Kidney epithelial cell (primary cell): ENCODE measurements at places on chromosomes 4 and X. TPM values are rescaled to one million over a fixed set of nuclear protein-coding genes. Genes with fewer than 3 reads are reported as not detected.

CABS1 gene
- not detected in 2 replicates for total RNA-seq

ITIH6 gene
- not detected in 2 replicates for total RNA-seq

DNA sequence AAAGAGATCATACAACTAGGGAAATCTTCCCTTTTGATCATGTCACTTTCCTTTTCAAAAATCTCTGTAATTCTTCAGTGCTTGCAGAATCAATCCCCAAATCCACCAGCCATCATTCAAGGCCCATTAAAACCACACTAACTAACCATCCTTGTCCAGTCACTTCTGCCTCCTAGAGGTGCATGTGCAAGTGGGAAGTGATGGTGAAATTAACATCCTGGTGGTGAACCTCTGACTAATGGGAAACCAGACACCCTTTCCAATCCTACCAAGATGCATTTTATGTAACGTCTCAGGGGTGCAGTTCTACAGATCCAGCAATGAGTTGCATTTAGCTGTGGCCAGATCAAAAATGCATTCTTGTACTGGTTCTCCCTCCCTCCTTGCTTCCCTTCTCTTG is 341.8 kb downstream of the RAPGEF2 start:
- no peak for DNase-seq

GRCh38 chrX:4263030-4263803 is 549.8 kb upstream of the PRKX start:
- no peak for DNase-seq

GRCh38 chrX:1623691-1624090 is 8.8 kb downstream of the ASMT start:
- no peak for DNase-seq

DNA sequence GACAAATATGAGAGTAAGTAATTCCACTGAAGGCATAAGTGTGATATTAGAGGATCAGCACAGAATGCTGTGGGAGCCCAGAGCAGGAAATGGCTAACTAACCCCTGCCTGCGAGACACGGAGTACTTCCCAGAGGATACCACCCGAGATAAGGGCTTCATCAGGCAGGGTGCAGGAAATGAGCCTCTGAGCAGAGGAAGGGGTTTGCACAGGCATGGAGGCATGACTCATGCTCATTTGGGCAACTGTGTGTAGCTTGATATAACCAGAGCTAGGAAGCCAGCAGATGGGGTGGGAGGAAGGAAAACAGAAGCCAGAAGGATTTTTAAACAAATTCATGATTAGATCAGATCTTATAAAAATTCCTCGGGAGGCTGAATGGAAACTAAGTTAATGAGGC is 70.0 kb upstream of the TSPAN5 start:
- no peak for DNase-seq

DNA sequence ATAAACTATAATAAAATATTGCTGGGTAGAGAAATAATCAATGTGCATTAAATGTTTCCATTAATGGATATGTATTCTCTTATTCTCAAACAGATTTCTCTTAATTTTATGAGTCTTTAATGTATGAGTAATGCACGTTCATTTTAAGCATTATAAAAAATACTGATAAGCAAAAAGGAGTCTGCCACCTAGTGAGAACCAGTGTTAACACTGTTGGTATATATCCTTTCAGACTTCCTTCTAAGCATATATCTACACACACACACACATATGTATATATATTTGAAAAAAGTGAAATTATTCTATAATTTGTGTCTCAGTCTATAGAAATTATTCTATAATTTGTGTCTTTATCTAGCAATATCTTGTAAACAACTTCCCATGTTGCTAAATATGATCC is 49.9 kb upstream of the MTMR1 start:
- DNase-seq: no peak

GRCh38 chrX:117711782-117712181 is 404.8 kb downstream of the KLHL13 start:
- DNase-seq: no peak

- no peak for DNase-seq
Observed at GRCh38 chr4:183863155-183863825, 41.8 kb upstream of the STOX2 start.

ZFP42 gene
- total RNA-seq: 8.8 and 9.1 TPM in 2 replicates

NUDT10 gene
- total RNA-seq: 4.5 and 5.8 TPM in 2 replicates

DNA sequence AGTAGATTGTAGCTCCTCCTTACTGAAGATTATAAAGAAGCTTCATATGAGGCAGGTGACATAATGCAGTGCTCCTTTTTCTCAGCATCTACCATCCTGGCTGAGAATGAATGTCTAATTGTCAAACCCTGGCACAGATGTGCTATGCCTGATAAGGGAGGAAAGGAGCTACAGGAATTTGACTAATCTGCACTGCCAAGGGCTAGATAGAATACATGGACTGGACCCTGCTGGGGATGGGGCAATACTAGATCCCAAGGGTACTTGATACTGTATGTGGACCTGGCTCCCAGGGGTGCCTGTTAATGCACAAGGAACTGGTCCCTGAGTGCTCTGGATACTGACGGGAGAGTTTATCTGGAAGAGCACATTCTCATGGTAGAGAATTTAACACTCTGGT is 362.2 kb upstream of the EMCN start:
- DNase-seq: no peak
